ENCODE measurements at places on chromosomes 2 and 18.

- no peak for DNase-seq
Measured at GRCh38 chr18:74454279-74454751, 2.8 kb downstream of the DIPK1C start.

- DNase-seq, result no peak
Measured at GRCh38 chr2:105754011-105754410, 9.3 kb downstream of the NCK2 start.

DNA sequence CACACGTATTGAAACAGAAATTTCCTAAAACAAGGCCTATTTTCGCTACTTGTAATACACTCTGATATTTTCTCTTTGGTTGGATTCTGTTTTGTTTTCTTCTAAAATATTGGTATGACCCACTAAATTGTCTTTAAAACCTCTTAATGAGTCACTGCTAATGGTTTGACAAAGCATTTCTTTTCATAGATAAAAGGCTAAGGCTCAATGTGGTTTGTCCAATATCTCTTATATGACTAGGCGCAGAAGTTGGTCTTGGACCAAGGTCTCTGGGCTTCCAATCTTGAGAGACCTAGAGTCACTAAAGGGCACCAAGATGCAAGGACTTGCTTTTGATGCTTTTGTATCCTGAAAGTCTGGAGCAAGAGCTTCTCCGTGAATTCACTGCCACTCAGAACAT lies 498.2 kb upstream of the TCF4 start:
- DNase-seq, result no peak

GRCh38 chr2:176268976-176269318 lies 295 bp upstream of the MTX2 start:
- DNase-seq, result no peak

- DNase-seq, result no peak
Measured at GRCh38 chr2:101609433-101609832, 88.1 kb upstream of the MAP4K4 start.

DNA sequence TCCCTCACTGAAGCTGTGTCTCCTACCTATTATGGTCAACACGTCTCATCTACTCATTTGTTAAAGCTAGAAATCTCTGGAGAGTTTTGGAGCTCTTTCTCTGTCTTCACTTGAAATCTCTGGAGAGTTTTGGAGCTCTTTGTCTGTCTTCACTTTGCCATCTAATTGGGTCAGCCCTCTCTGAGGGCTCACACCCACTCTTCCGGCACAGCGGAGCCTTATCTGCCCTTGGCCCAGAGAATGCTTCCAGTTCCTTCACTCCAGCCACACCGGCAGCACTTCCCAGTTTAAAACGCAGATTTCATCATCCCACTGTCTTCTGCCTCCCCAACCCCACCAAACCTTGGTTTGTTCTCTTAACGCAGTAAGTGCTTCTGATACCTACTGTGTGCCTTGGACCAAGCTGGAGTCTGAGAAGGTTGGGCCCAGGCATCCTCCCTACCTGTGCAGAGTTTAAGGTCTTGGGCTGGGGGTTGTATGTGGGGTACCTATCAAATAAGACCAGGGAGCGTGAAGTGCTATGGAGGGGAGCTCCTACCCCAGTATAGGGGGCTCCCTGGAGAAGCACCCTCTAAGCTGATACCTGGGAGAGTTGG lies 5.0 kb downstream of the HPCAL1 start:
- no peak for DNase-seq

DNA sequence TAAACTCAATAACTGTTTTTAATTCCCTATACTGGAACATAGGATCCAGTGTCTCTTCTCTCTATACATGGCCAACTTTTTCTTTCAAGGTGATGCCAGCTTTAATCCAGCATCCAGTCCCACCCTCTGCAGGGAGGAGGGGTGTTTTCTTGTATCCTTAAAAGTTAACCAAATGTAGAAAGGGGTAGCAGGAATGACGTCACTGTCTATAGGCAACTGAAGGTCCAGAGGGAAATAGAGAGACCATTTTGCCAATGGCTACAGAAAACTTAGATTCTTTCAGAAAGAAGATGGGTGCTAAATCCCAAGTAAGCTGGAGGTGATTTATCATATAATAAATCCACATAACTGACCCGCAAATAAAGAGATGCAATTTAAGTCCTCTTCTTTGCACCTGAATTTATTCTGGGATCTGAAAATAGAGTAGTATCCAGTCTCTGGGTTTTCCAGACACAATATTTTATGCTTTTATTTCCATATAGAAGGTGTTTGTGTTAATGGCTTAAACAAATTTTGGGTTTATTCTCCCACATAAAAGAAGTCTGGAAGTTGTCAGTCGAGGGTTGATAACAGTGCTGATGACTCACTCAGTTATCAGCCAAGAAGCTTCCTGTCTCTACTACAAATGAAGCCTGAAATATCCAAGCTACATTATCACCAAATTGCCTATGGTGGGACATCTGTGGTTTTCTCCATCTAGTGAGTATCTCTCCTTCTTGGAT lies 5.7 kb upstream of the DNER start:
- no peak for DNase-seq

- no peak for DNase-seq
Measured at GRCh38 chr18:59428018-59428417, 69.0 kb upstream of the LMAN1 start.

DNA sequence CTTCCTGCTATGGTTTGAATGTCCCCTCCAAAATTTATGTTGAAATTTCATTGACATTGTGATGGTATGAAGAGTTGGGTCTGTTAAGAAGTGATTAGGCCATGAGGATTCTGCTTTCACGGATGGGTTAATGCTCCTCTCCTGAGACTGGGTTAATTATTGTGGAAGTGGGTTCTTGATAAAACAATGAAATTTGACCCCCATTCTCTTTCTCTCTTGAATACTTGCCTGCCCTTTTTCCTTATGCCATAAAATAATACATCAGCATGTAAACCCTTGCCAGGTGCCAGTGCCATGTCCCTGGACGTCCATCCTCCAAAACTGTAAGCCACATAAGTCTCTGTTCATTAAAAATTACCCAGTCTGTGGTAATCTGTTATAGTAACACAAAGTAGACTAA lies 352.8 kb downstream of the LRRTM4 start:
- no peak for DNase-seq

DNA sequence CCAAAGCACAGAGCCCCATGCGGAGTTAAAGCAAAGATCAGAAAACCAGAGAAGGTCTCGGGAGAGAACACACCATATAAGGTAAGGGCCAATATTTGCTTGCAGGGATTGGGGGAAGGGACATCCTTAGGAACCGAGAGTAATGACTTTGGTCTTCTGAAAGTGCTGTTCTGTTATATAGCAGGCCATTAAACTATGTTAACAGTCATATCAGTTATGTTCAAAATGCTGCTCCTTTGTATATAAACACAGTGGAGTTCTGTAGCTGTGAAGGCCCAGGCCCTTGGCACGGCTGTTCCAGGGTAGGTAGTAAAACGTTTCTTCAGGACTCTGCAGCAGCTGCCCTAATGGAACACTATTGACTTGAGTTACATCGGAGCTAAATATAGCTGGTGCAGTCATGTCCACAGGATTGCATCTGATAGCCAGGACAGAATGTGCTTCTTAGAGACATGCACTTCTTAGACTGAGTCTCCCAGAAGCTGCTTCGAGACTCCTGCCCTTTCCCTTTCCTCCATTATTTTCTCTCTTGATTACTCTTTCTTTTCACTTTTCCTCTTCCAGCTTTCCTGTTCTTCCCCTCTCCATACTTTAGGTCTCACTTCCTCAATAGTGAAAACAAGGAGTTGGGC lies 122.4 kb downstream of the SETBP1 start:
- no peak for DNase-seq

Data from Right ventricle myocardium superior (tissue), 1 donor.